ENCODE measurements at places on chromosomes 12 and 14.

- no peak for DNase-seq
Observed at GRCh38 chr12:51399891-51400290, 8.7 kb upstream of the GALNT6 start.

- no peak for DNase-seq
Observed at GRCh38 chr14:103748534-103748857, 32.9 kb downstream of the ZFYVE21 start.

DNA sequence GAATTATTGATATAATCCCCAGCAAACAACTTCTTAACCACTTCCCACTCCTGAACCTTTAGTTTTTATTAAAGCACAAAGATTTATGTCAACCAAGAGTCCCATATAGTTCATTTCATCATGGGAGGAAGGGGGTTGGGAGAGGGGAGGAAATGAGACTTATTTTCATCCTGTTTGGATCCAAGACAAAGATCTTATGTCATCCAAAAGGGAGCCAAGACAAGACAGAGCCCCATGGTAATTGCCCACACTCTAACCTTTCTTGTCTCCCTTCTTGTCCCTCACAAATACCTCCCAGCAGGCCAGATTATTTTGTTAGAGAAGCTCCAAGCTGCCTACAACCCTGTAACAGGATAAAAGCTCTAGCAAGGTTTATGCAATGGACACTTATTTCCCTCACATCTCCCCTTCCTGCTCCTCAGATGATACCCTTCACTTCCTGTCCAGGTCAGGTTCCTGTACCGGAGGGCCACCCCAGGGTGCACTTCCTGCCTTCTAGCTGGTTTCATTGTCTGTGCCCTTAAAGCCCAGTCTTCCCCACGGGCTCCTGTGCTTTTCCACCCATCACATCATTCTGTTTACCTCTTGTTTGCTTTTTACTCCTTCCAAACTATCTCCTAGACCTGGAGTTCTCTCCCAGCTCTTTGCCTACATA lies 123.7 kb upstream of the MDM1 start:
- DNase-seq = peak; percentile 40

DNA sequence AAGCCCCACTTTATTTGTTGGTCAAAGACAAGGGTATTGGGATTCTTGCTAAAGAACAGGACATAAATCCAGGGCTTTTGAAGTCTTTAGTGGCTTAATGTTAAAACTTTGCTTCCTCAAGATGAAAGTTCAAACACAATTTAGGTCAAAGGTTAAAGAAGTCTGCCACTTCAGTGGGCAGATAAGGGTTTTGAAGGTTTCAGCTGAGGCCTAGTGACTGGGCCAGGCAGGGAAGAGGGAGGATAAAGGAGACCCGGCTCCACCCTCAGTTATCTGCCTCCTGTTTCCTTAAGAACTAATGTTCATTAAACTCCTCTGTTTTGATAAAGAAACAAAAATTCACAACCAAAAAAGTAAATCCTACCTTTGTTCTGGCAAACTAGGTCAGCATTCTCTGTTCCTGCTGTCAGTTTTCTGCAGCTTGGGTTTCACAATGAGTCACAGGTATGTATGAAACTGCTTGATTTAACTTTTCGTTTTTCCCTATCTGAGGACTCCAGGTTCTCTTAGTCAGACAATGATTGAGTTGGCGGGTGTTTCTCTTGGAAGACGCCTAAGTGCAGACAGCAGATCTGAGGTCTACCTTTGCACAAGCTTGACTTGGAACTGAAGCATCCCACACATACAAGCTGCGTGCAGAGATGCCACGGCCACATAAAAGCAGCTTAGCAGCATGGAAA lies 208.3 kb downstream of the EXOC5 start:
- DNase-seq = no peak

- DNase-seq = no peak
Observed at GRCh38 chr14:93994919-93995682, 2.0 kb upstream of the CCDC197 start.

DNA sequence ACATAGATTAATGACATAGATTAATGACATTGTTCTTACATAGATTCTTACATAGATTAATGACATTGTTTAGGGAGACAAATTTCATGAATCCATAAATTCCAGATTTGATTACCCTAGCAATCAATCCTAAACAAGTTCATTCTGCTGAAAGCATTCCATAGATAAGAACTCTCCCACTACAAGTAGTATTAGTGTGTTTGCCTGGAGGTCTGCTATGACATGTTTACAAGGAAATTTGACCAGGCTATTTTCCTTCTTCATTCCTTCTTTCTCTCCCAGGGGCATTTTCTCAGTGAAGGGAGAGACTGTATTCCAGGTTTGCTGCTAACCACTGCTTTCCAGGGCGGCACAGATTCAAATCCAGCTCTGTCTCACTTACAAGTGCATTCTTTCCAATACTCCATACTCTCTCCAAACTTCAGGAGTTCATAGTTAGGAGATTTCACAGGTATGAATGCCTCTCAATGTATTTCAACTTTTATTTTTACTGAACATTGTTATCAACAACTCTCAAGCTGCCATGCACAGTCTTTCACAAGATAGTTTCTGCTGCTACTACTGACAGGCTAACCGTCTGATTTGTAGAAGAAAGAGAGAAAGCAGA lies 134.5 kb downstream of the SLC38A1 start:
- DNase-seq = no peak

- no peak for DNase-seq
Observed at GRCh38 chr14:21023174-21023573, 1.7 kb downstream of the NDRG2 start.

DNA sequence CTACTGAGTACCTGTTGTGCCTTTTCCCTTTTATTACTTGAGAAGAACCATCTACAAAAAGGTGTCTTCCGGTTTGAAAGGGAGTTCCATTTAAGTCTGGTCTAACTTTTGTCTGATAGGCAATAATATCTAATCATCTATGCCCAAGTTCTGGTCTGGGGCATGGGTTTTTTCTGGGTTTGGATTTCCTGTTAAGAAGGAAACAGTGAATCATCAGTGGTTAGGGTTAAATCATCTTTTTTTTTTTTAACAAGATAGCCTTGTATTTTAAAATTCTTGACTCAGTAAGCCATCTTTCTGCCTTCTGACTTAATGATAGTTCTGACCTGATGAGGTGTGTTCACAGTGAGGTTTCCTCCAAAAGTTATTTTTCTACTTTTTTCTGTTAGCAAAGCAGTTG lies 29.3 kb upstream of the CPNE8 start:
- no peak for DNase-seq

- DNase-seq = peak; percentile 16
Observed at GRCh38 chr14:99524091-99524661, 43.0 kb downstream of the CCNK start.

GRCh38 chr14:42460673-42461072 lies 854.0 kb downstream of the LRFN5 start:
- DNase-seq = no peak

DNA sequence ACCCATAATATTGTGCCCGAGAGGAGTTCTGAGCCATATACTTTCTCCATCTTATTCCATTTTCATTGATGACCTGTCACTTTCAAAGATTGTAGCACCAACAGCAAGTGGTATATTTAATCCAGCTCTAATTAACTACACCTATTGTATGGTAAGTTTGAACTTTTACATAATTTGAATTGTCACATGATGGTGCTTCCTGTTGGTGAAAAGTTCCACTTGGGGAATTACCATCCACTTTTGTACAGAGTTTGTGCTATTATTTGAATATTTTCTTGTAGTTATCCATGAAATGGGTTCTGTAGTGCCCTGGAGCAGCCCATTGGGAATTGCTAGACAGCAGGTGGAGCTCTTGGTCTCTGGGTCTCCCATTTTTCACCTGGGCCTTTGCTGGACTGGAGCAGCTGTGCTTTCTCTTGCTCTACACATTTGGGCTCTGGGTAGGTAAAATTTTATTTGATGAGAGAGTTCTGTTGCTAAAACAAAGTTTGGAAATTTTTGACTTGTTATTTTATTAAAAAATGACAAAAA lies 3.0 kb downstream of the SMCO3 start:
- DNase-seq = peak; percentile 54

GRCh38 chr12:128852885-128853599 lies at the start of gene GLT1D1:
GLT1D1 (plus strand) TSS chr12:128853478; CDS start chr12:128853582, 104 bp downstream.
- no peak for DNase-seq

GRCh38 chr14:79570648-79571047 lies 640.7 kb downstream of the DIO2 start:
- no peak for DNase-seq

- DNase-seq = no peak
Observed at GRCh38 chr12:53192531-53193021, 11.9 kb upstream of the CSAD start.

- DNase-seq = no peak
Observed at GRCh38 chr12:131242741-131243496, 289.2 kb downstream of the ADGRD1 start.

DNA sequence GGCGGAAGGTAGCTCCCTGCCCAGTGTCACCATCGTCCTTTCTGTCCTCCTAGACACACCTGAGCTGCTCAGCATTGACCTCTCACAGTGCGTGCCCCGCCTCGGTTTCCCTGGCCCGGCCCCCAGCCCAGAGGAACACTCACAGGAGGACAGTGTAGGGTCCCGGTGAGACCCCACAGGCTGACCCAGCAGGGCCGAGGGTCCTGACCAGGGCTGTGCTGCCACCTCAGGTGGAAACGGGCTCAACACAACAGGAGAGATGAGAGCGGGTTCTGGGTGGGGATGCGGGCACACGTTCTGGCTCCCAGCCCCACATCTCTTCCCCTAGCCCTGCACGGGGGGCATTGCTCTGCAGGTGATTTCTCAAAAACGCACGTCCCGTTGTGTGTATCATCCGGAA lies 98.1 kb downstream of the PIWIL1 start:
- no peak for DNase-seq

DNA sequence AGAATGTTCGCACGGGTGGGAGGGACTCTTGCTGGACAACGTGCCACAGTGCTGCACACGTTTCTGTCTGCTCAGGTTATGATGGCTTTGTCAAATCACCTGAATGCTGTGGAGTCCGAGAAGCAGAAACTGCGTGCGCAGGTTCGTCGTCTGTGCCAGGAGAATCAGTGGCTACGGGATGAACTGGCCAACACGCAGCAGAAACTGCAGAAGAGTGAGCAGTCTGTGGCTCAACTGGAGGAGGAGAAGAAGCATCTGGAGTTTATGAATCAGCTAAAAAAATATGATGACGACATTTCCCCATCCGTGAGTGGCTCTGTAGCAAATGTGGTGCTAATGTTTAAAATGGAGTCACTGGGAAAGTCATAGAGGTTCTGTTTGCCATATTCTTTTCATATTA lies 28.5 kb downstream of the KLC1 start:
- DNase-seq = peak; percentile 12

- DNase-seq = no peak
Observed at GRCh38 chr14:56881181-56881580, 70.9 kb upstream of the OTX2 start.

DNA sequence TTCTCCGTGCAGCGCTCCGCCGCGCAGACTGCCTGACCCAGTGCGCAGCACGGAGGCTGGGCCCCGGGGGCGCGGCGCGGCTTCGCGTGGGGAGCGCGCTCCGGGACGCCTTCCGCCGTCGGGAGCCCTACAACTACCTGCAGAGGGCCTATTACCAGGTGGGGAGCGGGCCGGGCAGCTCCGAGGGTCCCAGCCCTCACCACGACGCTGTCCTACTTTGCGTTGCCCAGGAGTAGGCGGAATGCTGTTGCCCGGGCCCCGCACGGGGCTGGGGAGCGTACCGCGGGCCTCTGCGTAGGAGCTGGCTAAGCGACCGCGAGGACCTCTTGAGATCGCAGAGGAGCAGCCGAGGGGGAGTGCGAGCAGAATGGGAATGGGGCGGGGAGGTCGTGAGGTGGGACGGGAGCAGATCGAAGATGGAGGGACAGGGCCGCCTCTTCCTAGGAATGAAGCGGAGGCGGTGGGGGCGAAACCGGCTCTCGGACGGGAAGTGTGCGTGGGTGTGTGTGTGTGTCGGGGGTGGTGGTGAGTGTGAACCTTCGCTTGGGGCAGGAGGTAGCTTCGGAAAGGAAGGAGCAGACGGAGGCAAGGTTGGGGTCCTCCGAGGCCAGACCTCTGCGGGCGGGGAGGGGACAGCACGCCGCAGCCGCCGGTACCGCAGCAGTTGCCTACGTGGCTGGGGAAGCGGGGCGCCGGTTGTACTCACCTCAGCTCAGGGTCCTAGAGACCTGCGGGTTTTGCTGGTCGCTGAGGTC lies 751 bp downstream of the P3H3 start:
- no peak for DNase-seq

- DNase-seq = no peak
Observed at GRCh38 chr12:60174476-60174875, 578.6 kb downstream of the SLC16A7 start.

- peak; percentile 59 for DNase-seq
Observed at GRCh38 chr12:64670919-64671639, 60.8 kb downstream of the RASSF3 start.

DNA sequence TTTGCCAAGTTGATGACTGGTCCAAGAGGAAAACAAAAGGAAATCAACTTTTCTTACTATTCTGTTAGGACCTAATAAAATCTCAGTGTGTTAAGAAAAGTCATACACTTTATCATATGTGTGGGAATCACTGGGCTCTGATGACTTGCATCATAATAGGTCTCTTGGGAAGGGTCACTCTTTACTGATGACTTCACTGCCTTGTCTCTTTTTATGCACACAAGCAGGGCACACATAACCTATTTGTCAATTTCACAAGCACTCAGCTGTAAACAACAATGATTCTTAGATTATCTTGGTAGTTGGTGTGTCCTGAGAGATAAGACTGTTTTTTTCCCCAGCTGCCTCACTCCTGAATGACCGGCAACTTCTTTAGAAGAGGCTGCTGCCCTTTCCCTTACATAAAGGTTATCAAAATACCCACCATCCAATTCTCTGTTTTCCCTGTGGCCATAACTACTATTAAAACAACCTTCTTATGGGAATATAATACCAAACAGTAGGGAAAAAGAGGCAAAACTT lies 50.9 kb upstream of the INSM2 start:
- DNase-seq = peak; percentile 68

DNA sequence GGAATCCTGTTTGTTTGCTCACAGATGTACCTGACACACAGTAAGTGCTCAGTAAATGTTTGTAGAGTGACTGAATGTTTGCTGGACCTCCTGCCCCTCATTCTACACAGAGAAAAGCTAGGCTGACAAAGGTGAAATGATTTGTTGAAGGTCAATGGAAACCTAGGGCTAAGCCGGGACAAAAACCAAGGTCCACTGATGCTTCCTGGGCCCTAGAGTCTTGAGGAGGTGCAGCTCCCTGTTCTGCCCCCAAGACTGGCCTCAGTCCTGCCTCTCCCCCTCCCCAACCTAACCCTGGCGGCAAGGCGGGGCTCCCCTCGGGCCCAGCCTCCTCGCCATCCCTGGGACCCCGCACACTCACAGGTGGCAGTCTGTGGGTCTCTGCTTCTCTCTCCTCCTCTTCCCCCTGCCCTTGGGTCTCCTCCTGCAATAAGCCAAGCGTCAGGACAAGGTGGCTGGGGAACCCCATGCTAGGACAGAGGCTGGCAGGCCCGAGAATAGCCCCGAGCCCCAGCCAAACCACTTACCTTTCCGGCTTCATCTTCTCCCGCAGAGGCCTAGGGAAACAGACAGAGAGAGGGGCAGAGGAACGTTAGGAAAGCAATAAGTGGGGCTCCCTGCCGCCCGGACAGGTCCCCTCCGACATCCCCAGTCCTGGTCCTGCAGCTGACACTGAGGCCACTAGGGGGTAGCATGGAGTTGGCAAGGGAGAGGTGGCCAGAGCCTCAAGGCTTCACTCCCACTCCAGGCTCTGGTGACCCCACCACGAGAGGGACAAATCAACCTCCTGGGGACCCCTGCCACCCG lies 9.3 kb downstream of the PGF start:
- peak; percentile 69 for DNase-seq

All from endothelial cell of umbilical vein (primary cell).